CD4-positive, alpha-beta T cell treated with Interleukin-6 at 100 ng/mL for 8 hours (primary cell): ENCODE measurements at places on chromosomes 12 and 14.

DNA sequence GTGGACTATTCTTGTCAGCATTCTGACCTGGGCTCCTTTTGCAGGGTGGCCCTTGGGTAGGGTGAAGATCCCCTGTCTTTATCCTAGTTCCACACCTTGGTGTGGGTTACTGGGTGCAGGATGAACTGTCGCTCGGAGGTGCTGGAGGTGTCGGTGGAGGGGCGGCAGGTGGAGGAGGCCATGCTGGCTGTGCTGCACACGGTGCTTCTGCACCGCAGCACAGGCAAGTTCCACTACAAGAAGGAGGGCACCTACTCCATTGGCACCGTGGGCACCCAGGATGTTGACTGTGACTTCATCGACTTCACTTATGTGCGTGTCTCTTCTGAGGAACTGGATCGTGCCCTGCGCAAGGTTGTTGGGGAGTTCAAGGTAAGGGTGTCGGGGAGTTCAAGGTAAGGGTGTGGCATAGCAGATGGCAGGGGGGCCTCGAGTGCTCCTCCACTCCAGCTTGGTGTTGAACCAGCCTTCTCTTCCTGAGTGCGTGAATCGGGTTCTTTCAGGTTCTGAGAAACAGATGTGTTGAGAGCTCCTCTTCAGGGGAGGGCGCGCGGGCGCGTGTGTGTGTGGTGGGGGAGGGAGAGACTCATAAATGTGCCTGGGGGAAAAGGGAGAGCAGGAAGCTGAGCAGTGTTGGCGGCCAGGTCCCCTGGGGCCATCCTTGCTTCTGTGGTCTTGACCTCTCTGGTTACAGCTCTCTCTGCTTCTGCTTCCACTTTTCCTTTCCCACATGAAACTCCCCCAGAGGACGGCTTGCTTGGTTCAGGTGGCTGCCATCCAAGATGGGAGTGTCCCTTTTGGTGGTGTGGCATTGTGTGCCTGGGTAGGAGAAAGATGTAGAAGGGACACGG is 4.0 kb downstream of the ATG101 start:
- no peak for DNase-seq

GRCh38 chr14:32468955-32469354 is 139.9 kb downstream of the AKAP6 start:
- no peak for DNase-seq

GRCh38 chr14:92352158-92352985 is 29.4 kb downstream of the SLC24A4 start:
- DNase-seq, result no peak

GRCh38 chr14:72946491-72946890 is 20.2 kb downstream of the DCAF4 start:
- DNase-seq, result no peak

DNA sequence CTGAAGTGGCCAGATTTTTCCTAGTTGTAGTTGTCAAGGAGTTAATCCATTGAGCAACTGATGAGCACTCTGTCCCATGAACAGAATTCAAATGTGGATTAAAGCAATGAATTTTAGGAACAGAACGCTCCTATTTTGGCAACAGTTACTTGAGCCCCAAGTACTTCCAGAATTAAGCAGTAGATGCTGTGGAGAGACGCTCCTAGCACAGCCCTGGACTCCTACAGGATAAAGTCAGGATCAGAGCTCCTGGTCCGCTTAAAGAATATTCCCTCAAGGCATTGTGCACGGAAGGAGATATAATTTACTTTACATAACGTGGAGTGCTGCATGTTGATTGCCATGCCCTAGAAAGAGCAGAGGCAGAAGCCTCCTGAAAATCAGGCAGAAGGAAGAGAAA is 53.4 kb downstream of the FLRT2 start:
- no peak for DNase-seq

DNA sequence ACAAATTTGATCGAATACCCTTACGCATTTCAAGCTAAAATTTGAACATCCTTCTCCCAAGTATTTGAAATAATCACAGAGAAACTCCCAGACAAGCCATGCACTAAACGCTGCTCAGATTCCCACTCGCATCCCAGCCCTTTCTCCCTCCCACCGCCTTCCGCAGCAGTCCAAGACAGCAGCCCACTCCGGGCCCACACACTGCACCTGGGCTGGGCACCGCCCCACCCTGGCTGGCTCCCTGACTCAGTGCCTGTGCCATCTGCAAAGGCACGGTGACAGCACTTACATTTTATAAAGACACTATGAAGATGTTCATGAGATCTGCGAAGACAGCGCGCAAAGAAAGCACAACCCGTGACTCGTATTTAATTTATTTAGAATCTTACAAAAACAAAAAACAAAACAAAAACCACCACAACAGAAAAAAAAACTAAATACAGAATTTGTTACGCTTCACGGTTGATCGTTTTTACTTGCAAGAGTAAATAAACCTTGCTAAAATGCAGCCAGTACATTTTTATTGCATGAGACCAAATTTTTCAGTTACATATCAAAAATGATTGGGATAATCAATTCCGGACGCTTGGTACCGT is 17.2 kb upstream of the CDK2AP1 start:
- no peak for DNase-seq

GRCh38 chr14:32824195-32824594 is 114.5 kb upstream of the NPAS3 start:
- DNase-seq, result no peak
